M059J (cell line): ENCODE measurements at places on chromosomes 12 and 14. TPM values are rescaled to one million over a fixed set of nuclear protein-coding genes. Genes with fewer than 3 reads are reported as not detected.

The RPS6KL1 gene
- total RNA-seq = not detected in 2 replicates

The ADAM21 gene
- total RNA-seq = 0.05 and 0.49 TPM in 2 replicates

The RNF212B gene
- not detected in 2 replicates for total RNA-seq

The KRT71 gene
- not detected in 2 replicates for total RNA-seq

The HOXC5 gene
- total RNA-seq = 0.25 TPM in 1 of 2 replicates, not detected in the other

The SEL1L gene
- total RNA-seq = 24.3 and 29.2 TPM in 2 replicates

The CLEC2A gene
- not detected in 2 replicates for total RNA-seq

The BIN2 gene
- not detected in 2 replicates for total RNA-seq

The SLC38A2 gene
- 447 and 744 TPM in 2 replicates for total RNA-seq

The SRRM4 gene
- not detected in 2 replicates for total RNA-seq

The NGB gene
- total RNA-seq = not detected in 2 replicates

The NINJ2 gene
- 0.81 TPM in 1 of 2 replicates, not detected in the other for total RNA-seq

The MYBPC1 gene
- not detected in 2 replicates for total RNA-seq

The LYZ gene
- total RNA-seq = not detected in 2 replicates

The BBOF1 gene
- total RNA-seq = 1.2 and 5.0 TPM in 2 replicates

The APPL2 gene
- 21.4 and 41.3 TPM in 2 replicates for total RNA-seq

DNA sequence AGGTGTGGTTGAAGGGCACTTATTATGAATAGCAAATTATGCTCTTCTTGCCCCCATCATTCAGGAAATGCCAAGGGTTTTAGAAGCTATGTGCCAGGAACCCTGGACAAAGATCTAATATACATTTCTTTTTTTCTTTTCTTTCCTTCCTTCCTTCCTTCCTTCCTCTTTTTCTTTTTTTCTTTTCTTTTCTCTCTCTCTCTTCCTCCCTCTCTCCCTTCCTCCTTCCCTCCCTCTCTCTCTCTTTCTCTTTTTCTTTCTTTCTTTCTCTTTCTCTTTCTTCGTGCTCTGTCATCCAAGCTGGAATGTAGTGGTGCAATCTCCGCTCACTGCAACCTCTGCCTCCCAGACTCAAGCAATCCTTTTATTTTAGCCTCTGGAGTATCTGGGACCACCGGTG, 66.1 kb upstream of the CSRP2 start:
- no peak for DNase-seq

GRCh38 chr12:29163146-29163545, 14.1 kb downstream of the FAR2 start:
- no peak for DNase-seq

DNA sequence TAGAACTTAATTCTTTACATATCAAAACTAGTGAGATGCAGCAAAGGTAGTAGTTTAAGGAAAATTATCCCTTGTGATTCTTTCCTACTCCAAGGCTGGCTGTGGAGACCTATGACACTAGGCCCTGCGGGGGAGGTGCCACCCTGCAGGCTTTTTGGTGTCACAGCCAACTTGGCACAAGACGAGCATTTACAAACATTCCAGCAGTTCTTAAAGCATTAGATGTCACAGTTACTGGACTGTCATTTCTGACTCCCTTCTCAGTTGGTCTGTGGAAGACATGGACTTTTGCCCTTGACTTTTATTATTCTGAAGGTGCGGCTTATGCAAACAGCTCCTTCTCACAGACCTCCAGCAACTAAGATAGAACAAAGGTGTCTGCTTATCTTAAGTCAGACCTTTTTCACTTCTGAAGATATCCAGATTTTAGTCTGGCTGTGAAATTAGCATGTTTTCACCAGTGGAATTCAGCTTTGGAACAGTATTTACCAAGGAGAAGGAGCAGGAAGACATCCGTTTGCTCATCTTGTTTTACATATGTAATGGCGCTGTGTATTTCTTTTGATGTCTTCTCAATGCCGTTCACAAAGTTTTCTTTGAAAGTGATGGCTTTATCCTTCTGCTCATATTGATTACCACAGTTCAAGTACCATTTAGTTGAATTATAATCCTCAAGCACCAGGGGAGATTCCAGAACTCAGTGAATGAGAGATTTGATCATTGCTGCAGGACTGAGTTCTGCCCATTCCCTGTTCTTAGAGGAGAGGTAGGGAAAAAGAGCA, 17.9 kb downstream of the SRGAP1 start:
- DNase-seq = peak; percentile 84

GRCh38 chr14:30754778-30755177, 119.6 kb upstream of the COCH start:
- DNase-seq = peak; percentile 14

- DNase-seq = no peak
These were observed 569 bp upstream of the RGS6 start for GRCh38 chr14:71931492-71932228.

GRCh38 chr14:32913725-32914124, 25.0 kb upstream of the NPAS3 start:
- DNase-seq = no peak

DNA sequence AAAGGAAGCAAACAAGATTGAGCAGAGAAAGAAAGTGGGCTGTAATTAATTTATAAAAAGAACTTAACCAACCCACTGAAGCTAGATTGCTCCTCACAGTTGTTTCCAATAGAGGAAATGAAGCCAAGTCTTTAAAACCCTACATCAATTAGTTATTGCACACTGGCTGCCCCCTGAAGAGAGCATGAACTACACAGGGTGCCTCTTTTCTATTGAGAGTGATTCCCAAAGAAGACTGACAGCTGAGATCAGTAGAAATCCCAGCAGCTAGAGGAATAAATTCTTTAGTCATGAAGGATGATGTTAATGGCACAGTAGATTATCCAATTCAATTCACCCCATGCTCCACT, 8.6 kb upstream of the USP15 start:
- DNase-seq = no peak

- no peak for DNase-seq
These were observed at the start of gene EXOC3L4 for GRCh38 chr14:103094406-103095209. Gene EXOC3L4 (plus strand): TSS chr14:103094725. CDS start chr14:103100220, 5,495 bp downstream.

- no peak for DNase-seq
These were observed 301.5 kb downstream of the NELL2 start for GRCh38 chr12:44574586-44574985.

- DNase-seq = no peak
These were observed 11.8 kb downstream of the GCH1 start for GRCh38 chr14:54890788-54891187.

DNA sequence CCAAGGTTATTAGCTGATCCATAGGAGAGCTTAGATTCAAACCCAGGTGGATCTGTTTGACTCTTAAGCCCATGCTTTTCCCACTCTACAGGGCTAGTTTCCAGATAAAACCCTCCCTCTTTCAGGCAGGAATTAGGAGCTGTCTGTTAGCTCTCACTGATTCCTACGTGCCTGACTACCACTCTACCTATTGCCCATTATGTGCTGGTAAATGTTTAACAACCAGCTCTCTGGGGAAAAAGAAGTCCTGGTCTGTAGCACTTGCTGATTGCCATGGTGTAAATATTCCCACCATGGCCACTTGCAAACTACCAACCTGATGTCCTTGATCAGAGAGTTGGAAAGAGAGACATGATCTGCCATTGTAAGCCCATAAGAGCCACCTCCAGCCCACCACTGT, 65.5 kb upstream of the BDKRB2 start:
- DNase-seq = no peak

DNA sequence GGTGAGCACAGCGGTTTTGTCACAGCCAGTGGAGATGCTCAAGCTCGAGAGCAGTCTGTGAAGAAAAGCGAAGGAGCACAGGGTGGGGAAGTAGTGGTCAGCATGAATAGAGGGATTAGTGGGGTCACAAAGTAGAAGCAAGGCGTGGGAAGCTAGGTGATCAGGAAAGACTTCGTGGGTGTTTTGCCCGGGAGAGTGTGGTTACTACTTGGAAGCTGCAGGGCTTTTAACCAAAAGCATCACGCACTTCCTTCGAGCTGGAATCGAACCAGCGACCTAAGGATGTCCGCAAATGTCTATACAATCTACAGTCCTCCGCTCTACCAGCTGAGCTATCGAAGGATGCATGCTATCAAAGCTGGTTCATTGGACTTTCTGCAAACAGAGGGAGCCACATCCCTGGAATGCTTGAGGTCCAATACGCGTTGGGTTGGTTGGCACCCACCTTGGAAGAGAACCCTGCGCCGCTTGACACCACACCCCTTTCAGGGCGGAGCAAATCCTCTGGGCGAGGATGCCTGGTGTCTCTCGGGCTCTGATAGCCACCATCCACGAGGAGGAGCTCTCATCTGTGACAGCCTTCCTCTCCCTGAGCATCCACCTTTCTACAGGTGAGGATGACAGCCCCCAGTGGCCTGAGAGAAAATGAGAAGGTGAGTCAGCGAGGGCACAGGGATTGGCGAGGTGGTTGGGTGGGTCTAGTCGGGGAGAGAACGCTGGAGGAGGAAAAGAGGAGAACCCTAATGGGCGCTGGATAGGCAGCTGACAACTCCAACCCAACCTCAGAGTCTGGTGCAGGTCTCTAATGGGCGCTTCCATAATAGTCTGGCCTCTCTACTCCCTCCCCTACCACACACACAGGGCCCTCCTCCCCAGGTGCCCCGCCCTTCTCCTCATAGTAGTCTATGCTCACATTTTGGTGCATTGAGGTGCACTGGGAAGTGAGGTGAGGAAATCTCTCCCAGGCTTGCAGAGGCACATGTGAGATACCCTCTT, 16.0 kb upstream of the OR6S1 start:
- peak; percentile 19 for DNase-seq

DNA sequence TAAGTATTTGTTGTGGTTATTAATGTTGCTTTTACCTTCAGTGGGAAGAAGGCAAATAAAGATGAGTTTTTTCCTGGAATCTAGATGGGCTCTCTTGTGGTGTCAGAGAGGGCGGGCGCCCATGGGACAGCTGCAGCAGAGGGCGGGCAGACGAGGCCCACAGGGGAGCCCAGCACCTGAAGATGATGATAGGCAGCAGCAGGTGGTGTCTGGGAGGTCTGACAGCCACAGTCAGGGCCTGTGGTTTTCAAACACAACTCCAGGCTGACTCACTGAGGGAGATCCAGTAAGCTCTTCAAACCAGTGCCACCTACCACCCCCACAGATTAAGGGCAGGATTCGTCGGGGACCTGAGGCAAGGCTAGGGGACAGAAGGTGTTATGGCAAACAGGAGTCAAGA, 42.8 kb downstream of the NKX2-1 start:
- DNase-seq = peak; percentile 40

GRCh38 chr12:75587340-75588106, 76.1 kb upstream of the KRR1 start:
- DNase-seq = peak; percentile 41

- DNase-seq = no peak
These were observed 1.7 kb downstream of the WNT1 start for GRCh38 chr12:48979602-48980388.

- no peak for DNase-seq
These were observed 499.8 kb downstream of the C12orf50 start for GRCh38 chr12:87529413-87529812.

- no peak for DNase-seq
These were observed 375.2 kb downstream of the AACS start for GRCh38 chr12:125440399-125440798.

DNA sequence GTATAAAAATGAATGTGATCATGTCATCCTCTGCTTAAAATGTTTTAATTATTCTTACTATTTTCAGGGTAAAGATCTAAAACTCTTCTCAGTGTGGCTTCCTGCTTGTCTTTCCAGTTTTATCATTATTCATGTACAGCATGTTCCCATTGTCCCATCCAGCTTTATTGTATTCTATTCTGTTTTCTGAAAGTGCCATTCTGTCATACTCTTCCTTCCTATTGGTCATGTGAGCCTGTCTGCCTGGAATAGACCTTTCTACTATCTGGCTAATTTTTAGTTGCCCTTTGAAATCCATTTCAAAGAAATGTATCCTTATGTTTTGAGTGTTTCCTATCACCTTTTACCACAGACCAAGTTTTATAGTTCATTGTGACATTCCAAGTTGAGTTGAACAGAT, 34.9 kb downstream of the PALS1 start:
- DNase-seq = no peak

DNA sequence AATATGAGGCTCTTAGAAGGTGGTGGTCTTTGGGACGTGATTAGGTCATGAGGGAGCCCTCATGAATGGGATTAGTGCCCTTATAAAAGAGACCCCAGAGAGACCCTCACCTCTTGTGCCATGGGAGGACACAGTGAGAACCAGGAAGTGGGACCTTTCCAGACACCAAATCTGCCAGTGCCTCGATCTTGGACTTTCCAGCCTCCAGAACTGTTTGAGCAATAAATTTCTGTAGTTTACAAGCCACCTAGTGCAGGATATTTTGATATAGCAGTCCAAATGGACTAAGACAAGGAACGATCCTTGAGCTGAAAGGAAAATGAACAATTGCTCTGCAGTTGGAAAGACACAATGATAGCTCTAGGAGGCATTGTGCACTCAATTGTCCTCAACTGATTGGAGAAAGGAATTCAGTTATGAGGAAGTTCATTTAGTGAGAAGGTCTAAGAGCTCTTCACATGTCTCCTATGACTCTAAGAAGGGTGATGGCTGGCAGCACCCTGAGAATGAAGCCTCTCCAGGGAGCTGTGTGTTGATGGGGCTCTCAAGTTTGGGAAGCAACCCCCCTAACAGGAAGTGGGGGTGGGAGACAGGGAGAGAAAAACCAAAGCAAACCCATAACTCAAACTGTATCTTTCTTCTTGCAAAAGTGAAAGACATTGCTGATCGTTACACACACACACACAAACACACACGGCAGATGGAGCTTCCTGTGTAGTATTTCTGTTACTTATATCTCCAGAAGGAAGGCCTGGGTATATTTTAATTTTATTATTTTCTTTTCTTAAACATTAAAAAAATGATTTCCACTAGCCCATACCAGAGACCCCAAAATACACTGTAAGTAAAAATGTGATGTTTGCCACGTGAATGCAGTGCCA, 21.0 kb downstream of the CHST11 start:
- DNase-seq = no peak

- no peak for DNase-seq
These were observed 45.6 kb downstream of the USP15 start for GRCh38 chr12:62305778-62306177.
